ENCODE measurements at places on chromosomes 3 and 15. TPM values are rescaled to one million over a fixed set of nuclear protein-coding genes. Genes with fewer than 3 reads are reported as not detected.
A peak's percentile ranks its signal among the peaks of the same experiment; 100 is the strongest.

GRCh38 chr3:57062101-57062631 lies 1.7 kb downstream of the SPATA12 start:
- DNase-seq: peak; percentile 44

- DNase-seq: peak; percentile 4
These were observed 1014.7 kb upstream of the CFAP20DC start for GRCh38 chr3:60064210-60065178.

- no peak for DNase-seq
These were observed 71.2 kb upstream of the SOX14 start for GRCh38 chr3:137692803-137693431.

DNA sequence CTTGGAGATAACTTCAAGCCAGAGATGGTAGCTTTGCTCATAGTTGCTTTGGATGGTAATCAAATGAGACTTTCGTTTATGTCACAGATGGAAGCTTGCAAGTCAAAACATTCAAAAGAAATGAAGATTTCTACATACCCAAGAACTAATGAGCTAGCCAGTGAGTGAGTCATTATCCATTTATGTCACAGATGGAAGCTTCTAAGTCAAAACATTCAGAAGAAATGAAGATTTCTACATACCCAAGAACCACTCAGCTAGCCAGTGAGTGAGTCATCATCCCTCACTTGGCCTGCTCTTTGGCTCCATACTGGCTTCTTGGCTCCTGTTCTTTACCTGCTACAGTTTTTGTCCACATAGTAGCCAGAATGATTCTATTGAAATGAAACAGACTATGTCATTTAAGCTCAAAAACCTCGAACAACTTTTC lies 559.8 kb upstream of the CBLB start:
- peak; percentile 99 for DNase-seq

- no peak for DNase-seq
These were observed 10.9 kb downstream of the CHCHD6 start for GRCh38 chr3:126714921-126715320.

The PLA2G4B gene
- 0.49 TPM for total RNA-seq

The GOLIM4 gene
- 50.0 TPM for total RNA-seq

- DNase-seq: no peak
These were observed 725 bp downstream of the FEM1B start for GRCh38 chr15:68278345-68278594.

The PPP2R3A gene
- total RNA-seq: 16.1 TPM

GRCh38 chr3:57007521-57008460 lies 52.7 kb upstream of the SPATA12 start:
- DNase-seq: peak; percentile 96

The P2RY13 gene
- total RNA-seq: not detected

DNA sequence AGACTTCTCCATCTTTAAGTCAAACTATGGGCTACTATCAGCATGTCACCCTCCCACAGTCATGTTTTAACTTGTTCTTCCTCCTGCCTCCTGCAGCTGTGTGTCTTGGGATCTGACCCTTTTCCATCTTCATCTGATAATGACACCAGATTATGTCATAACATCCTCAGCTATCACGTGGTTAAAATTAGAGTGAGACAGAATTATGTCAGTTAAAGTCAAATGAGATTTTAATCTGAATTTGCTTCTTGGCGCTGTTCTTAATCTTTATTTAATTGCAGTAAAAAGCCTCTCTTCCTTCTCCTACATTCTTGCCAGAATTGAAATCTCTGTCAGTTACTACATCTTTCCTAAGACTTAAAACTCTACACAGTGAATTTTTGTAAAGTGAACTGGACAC lies 107.2 kb downstream of the ARPP21 start:
- DNase-seq: no peak

GRCh38 chr3:21665444-21666100 lies 85.4 kb downstream of the ZNF385D start:
- DNase-seq: no peak

- DNase-seq: no peak
These were observed 39.2 kb upstream of the TFRC start for GRCh38 chr3:196121066-196121465.

DNA sequence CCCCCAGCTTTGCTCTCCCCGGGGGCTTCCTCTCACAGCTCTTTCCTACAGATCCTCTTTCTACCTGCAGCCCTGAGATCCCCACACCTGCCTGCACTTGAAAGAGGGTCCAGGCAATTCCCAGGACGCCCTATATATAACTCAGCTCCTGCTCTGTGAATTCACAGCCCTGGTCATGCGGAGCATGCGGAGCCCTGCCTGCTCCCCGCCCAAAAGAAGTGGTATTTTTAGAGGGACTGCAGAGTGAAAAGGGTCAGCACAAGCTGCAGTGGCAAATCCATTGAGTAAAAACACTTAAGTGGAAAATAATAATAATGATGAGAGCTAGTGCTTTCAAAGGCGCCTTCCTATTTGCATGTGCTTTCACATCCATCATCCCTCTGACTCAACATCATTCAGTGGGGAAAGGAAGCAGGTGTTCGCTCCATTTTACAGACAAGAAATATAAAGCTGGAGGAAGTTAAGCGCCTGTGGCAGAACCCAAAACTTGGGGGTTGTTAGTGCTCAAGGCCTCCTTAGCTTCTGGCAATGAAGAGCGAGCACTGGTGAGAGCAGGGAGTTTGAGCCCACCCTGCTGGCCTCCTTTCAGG lies 76.3 kb upstream of the LIPC start:
- DNase-seq: no peak

DNA sequence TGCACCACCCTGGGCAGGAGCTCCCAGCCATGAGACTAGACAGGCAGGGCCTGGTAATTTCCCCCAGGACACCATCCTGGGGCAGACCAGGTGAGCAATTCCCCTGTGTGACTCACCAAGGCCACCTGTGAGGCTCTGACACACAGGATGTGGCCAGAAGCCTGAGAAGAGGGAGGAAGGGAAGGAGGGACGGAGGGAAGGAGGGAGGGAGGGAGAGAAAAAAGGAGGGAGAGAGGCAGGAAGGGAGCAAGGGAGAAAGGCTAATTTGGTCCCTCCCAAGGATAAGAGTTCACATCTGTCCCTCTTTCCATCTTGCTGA lies 25.9 kb downstream of the WNT7A start:
- no peak for DNase-seq

The ZCWPW2 gene
- total RNA-seq: 1.7 TPM

GRCh38 chr3:72679540-72680198 lies 168.6 kb downstream of the SHQ1 start:
- DNase-seq: peak; percentile 52

GRCh38 chr3:140442621-140443020 lies 235.2 kb upstream of the TRIM42 start:
- DNase-seq: no peak

DNA sequence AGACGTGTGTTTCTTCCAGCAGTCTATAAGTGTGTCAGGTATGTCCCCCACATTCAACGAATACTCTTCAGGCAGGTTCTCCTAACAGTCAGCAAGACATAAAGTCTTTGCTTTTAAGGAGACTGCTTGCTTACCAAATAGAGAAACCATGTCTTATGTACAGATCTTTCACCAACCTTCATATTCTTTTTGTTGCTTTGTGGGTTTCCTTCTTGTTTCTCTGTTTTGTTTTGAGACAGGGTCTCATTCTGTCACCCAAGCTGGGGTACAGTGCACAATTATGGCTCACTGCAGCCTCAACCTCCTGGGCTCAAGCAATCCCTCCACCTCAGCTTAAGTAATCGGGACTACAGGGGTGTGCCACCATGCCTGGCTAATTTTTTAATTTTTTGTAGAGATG lies 14.3 kb downstream of the DYNC1LI1 start:
- no peak for DNase-seq

GRCh38 chr3:141231101-141231951 lies at the start of gene PXYLP1:
Gene PXYLP1 (plus strand): TSS chr3:141231825. CDS start chr3:141260176, 28,351 bp downstream.
- peak; percentile 84 for DNase-seq

- no peak for DNase-seq
These were observed 786.7 kb upstream of the EPHA6 start for GRCh38 chr3:96027718-96028117.

The ABHD10 gene
- 12.2 TPM for total RNA-seq

DNA sequence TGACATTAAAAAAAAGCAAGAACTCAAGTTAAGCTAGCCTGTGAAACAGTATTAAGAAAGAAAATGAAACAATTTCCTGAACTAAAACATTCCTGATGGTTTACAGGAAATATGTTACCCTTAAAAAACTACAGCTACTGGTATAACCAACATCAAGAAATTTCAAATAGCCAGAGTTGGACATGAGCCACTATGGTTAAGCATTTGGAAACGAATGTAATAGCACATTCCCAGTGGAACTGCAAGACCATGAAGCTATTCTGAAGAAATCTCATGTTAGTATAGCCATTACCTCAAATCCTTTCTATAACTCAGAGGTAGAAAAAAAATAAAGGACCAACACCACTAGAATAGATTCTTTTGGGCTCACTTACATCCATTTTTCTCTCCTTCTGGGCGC lies 30.2 kb downstream of the CPNE4 start:
- DNase-seq: peak; percentile 44

The CCRL2 gene
- not detected for total RNA-seq

The ALCAM gene
- 91.2 TPM for total RNA-seq

DNA sequence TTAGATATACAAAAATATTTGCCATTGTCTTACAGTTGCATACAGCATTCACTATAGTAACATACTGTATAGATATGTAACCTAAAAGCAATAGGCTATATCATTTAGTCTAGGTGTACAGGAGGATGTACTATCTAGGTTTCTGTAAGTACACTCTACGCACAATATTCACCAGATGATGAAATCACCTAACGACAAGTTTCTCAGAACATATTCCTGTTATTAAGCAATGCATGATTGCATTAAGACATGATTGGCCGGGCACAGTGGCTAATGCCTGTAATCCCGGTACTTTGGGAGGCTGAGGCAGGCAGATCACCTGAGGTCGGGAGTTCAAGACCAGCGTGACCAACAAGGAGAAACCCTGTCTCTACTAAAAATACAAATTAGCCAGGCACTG lies 14.5 kb upstream of the PRKCI start:
- DNase-seq: no peak

DNA sequence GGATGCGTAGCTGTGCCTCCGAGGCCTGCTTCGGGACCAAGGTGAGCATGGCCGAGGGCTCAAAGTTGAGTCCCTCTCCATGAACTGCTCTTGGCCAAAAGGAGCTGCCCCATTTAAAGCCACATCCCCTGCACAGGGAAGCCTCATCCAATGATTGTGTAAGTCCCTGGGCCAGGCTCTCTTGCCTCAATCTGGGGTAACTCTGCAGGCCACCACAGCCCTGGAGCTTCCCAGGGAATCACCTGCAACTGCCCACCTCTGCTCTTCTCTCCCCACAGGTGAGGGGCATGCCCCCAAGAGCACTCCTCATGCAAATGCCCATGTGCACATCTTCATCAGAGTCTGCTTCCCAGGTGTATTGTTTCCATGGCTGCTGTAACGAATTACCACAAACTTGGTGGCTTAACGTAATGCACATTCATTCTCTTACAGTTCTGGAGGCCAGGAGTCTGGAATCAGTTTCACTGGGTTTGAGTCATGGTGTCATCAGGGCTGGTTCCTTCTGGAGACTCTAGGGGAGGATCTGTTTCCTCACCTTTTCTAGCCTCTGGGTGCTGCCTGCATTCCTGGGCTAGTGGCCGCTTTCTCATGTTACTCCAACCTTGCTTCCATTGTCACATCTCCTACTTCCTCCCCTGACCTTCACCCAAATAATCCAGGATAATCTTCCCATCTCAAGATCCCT lies 25.0 kb upstream of the LOXL1 start:
- DNase-seq: no peak
